Right ventricle myocardium inferior (tissue), 1 donor: ENCODE measurements at places on chromosomes 7 and 10. TPM values are rescaled to one million over a fixed set of nuclear protein-coding genes. Genes with fewer than 3 reads are reported as not detected.
A peak's percentile ranks its signal among the peaks of the same experiment; 100 is the strongest.

GRCh38 chr7:144057954-144058353, 9.2 kb downstream of the OR2A5 start:
- no peak for DNase-seq

DNA sequence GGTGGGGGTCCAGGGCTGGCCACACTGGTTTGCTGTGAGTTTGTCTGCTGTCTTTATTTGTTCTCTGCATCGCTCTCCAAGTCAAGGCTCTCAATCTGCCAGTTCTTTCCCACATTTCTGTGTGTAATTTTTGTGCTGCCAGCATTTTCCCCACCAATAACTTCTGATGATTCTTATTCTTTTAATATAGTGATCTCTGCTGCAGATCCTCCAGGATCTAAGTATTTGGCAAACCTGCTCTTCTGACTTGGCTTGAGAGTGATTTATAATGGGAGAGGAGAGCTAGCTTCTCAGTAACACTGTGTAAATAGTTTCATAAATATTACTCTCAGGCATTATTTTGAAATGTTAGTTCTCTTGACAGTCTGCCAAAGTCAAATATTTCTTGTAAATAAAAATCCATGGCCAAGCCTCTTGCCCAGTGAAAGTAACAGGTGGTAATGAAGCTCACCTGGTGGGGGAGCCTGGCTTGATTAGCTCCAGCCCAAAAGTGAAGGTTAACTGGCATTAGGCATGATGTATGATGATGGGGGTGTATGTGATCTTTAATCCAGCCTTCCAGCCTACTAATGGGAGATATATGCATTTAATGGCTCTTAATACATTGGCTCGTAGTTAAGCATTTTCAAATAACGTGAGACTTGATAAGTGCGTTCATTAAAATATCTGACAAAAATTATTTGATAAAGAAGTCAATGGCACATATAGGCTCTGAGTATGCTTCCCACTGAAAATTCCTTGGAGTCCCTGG, 1055.9 kb downstream of the KCNMA1 start:
- no peak for DNase-seq

- DNase-seq: peak; percentile 75
Observed at GRCh38 chr10:89373916-89374711, 3.7 kb upstream of the IFIT1B start.

DNA sequence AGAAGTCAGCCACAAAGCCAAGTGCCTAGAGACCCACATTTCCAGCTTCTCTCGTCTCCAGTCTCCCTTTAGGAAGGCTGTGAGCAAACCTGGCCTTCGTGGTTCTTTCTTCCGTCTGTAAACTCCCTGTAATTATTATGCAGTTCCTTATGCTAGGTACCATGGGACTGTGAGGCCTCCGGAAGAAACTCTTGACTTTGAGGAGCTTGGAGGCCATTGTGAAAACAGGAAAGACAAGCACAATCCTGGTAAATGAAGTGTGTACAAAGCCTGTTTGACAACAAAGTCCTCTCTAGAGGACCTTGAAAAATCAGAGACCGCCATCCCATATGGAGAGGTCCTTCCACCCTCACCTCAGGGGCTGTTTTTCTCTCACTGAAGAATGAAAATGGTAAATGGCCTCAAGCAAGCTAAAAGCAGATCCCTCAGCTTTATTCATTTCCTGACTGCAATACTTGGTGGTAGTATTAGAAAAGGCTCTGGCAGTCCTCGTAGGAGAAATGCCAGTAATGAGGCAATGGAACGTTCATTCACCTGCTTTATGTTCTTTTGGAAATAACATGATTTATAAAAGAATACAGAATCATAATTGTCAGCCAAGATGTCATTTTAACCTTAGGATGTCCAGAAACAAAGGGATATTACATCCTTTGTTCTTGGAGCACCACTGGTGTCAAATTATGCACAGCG, 926.4 kb downstream of the LRMDA start:
- DNase-seq: no peak

The STARD3NL gene
- total RNA-seq: 22.9 TPM

The NOBOX gene
- not detected for total RNA-seq

DNA sequence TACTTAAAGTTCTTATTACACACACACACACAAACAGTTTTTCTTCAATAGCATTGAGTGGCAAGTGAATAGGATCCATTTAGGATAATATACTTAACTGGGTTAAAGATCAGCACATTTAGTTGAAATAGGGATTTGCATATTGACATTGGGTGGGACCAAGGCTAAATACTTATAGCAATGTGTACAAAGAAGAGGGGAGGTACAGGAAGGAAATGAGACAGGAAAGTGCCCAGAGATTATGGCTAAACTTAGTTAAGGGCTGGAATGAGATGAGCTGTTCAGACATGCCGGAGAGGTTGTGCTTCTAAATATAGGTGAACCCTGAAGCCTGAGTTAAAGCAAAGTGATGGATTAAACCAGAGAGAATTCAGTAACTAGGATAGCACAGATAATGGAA, 95.1 kb downstream of the LSMEM1 start:
- no peak for DNase-seq

DNA sequence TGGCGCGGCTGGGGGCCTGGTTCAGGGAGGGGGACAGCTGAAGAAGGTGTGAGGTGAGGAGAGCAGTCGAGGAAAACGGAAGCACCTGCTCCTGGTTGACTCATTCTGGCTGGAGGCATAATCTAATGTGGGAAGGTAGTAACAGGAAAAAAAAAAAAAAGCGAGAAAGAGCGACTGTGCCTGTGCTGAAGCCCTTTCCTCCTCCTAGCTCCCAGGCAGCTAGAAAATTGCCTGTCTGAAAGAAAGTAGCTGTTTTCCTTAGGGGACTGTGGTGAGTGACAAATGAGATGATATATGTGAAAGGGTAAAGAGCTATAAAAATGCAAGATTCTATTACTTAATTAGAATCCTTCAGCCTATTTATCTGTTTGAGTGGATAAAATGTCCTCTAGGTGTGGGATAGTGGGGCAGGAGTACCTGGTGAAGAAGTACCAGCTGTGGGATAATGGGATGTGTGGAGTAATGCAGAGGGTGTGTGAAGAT, 4.9 kb upstream of the MEST start:
- no peak for DNase-seq
